ENCODE measurements at places on chromosomes 2 and 18.

DNA sequence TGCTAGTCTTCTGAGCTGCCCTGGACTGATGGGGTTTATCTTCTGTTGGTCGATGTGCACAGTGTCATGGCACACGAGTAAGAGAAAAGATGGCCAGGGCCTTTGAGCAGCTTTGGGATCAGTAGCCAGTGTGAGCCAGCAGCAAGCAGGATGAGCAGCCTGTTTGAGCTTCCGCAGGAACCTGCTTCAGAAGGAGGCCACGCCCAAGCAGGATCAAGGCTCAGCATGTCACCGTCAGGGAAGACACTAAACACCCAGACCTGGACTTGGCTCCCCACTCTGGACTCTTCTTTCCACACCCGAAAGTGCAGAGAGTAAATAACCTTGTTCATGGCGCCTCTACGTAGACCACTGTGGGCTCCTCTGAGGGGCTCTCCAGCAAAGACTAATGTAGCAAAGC is 25.2 kb upstream of the ASB1 start:
- no peak for DNase-seq

DNA sequence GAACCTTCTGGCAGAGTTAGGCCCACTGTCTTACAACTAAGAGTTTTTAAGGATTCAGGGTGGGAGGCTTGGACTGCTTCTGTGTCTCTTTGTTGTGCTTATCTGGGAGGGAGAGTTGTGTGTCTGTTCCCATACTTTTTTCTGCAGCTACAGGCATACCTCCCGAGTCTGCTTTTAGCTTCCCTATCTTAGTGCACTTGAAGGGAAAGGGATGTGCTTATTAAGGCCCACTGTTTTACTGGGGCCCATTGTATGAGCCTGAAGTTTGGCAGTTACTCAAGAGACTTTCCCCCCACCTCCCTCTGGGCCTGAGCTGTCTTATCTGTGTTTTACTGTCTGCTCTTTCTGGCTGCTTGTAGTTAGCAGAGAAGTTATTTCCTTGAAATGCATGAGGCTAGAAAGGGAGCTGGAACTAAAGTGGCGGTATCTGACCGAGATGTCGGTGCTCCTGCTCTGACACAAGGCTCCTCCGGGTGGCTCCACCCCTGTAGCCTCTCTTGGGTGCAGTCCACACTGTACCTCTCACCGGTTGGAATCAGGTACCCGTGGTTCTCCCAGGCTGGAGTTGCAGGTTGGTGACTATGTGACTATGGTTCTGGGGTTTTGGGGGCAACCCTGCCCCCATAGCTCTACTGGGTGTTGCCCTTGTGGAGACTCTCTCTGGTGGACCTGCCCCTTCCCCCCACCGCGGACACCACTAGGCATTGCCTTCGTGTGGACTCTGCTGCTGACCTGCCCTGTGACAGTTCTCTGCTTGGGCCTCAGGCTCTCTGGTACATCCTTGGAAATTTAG is 12.9 kb downstream of the UBR3 start:
- no peak for DNase-seq

DNA sequence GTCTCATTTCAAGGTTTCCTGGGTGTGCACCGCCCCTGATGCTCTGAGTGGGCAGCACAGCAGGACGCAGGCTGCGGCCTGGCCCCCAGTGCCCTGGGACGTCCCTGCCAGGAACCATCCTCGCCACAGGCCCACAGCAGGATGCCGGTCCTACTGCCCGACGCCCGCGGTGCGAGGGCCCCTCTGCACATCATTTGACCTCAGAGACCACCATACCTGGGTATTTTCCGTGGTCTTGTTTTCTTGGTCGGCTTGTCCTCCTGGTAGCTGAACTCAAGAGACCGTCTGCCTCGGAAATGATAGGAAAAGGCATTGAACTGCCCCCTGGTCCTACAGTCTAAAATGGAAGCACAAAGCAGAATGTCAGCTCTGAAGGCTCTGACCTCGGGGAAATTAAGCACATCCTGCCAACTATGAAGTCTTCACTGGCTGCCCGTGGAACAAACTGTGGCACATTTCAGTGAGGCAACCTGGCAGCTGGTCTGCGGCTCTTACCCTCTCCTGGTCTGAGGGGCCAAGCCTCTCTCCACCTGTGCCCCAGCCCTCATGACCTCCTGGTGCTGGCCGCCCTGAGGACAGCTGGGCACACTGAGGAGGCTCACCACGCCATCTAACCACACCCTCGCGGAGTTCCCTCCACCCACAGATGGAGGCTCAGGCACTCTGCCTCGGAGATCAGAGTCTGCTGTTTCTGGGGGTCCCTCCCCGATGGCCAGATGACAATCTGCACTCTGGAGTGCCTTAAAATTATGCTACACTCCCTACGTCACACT is 105.0 kb downstream of the PXDN start:
- DNase-seq: no peak

- DNase-seq: no peak
Measured at GRCh38 chr2:149077861-149078260, 39.4 kb downstream of the LYPD6B start.

GRCh38 chr2:76544901-76545300 is 834.2 kb upstream of the GCFC2 start:
- DNase-seq: no peak

DNA sequence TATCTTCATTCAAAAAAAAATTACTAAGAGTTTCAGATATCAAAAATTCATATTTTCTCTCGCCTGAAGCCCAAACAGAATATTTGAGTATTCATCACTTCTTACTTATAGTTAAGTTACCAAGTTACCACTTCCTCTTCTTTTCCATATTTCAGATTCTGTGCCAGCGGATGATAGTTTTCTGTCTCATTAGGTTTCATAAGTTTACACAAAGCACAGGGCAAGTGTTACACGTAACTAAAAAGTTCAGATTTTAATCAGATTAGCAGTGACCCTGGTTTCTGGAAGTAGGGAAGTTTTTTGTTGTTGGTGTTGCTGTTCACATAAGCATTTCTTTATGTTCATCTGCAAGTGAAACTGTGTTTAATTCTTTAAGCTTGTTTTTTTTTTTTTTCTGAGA is 10.2 kb downstream of the AFTPH start:
- DNase-seq: no peak

DNA sequence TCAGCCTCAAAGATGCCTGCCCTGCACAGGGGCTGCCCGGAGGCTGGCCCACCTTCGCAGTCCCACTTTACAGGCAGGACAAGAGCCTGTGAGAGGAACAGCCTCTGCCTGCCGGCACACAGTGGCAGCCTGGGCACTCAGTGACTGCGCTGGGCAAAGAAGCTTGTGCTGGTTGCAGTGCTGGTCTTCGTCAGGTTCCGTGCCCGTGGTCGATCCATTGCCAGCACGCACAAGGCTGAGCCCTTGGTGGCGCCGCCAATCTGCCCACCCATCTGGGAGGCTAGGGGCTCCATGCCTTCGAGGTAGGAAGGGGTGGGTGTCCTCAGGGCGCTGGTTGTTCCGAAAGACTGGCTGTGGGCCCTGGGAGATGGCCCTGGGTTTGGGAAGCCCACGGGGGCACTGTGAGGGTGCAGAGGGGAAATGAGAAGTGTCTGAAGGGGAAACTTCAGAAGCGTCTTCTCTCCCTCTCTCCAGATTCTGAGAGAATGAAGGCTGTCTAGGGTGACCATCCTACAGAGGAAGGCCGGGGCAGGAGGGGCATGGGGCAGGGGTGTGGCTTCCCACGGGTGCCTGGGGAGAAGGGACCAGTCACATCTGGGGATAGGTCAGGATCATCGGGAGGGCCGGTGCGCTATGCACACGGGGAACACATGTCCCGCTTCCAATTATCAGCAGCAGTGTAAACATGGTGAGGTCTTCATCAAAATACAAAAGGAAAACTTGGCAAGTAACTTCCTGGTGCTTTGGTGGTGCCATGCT is 49.1 kb upstream of the HS6ST1 start:
- no peak for DNase-seq

DNA sequence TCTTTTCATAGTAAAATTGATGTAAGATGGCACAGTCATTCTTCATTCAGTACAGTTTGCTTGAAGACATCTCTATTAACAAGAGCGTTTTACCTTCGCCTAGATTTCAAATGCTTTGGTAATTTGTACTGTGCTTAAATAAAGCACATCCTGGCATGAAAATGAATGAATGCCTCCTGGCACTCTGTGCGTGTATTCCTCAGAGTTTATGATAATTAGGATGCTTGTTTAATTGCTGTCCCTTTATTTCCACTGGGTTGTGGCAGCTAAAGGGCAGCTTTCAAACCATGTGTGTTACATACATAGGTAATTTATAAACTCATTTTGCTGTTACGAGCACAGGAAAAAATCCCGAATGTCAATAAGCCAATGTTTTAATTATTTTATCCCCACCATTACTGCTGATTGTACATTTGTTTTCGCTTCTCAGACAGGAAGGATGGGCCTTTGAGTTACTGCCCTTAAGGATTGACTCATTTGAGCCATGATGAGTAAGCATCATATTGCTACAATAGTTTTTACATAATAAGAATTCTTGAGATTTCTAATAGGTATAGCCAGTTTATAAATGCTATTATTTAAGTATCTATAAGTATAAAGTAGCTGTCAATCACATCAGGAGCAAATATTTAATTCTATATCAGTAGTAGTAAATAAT is 516.5 kb downstream of the XIRP2 start:
- no peak for DNase-seq

DNA sequence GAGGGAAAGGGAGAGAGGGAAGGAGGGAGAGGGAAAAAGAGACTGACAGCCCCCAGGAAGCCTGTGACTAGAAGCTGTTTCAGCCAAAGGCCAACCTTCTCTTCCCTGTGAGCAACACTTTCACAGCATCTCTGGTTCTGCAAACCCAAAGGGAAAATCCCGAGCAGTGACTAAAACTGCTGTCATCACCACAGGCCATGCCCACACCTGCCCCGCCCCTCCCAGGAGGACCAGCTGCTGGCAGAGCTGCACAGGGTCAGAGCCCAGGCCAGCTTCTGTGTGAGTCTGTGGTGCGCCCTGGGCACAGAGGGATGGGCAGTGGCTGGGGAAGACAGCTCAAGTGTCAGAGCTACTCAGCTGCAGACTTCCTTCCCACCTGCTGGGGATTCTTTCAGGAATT is 64.9 kb upstream of the OTOS start:
- peak; percentile 60 for DNase-seq

GRCh38 chr18:69968039-69968438 is 20.4 kb upstream of the CD226 start:
- DNase-seq: no peak

GRCh38 chr2:105821428-105822125 is 76.9 kb downstream of the NCK2 start:
- no peak for DNase-seq

GRCh38 chr2:215504547-215504946 is 68.7 kb upstream of the FN1 start:
- no peak for DNase-seq

DNA sequence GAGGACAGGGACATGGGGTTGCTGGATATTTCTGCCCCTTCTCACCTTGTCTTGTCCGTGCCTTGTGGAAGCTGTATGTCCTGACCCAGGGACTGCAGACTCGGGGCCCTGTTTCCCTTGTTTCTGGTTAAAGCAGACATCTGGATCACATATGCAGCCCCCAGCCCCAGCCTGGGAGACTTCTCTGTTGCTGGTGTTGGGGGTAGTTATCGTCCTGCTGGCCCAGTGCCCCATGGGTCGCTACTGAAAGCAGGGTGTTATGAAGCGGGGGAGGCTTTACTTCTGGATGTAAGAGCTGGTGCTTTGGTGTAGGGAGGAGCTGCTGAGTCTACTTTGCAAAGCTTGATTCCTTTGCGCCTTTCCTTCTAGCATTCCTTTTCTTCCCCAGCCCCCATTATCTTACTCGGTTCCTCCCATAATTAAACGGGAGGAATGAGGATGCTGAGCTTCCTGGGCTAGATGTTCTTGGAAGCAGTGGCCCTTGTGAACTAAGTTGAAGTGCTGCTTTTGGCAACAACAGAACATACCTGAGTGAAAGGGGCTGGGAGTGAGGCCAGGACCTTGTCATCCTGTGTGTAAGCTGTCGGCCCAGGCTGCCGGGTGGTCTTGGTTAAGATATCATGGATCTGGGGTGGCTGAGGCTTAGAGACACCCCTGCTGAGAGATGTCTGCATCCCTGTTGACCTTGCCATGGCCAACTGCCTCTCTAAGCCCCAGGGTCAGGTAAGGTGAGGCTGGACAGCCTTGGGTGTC is 3.4 kb downstream of the TET3 start:
- no peak for DNase-seq

- DNase-seq: peak; percentile 66
Measured at GRCh38 chr2:96353032-96353561, 17.5 kb downstream of the NCAPH start.

DNA sequence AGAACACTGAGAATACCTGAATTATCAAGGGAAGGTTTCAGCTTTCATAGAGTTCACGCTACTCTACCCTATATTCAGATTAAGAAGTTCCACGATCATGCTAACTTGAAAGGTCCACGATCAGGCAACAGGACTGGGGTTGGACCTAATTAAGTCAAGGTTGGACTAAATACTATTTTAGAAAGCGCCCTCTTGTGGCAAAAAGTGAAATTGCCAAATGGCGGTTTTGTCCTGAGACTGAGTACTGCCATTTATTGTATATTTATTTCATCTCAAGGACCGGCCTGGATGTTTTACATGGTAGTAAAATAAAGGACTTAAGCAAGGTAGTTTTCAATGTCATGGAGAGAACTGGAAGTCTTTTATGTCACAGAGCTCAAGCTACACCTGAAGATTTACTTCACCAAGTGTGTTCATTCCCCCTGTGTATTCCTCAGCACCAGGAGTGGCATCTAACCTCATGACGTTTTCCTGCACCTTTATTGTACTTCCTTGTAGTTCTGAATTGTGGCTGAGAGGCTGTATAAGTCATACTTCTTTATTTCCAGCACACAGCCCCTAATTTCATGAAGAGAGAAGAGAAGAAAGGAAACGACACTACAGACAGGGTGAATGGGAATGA is 56.8 kb downstream of the SRD5A2 start:
- DNase-seq: peak; percentile 61

- DNase-seq: no peak
Measured at GRCh38 chr2:206783718-206784117, 18.3 kb downstream of the FASTKD2 start.

GRCh38 chr2:62362561-62362960 is 143.4 kb downstream of the TMEM17 start:
- DNase-seq: no peak

- DNase-seq: no peak
Measured at GRCh38 chr2:29015701-29016470, 34.8 kb downstream of the TOGARAM2 start.

- DNase-seq: no peak
Measured at GRCh38 chr18:48833701-48834412, 116.9 kb downstream of the SMAD7 start.

Data from GM03348 (cell line).